T-helper 2 cell (primary cell): ENCODE measurements at places on chromosomes 6 and 20.

DNA sequence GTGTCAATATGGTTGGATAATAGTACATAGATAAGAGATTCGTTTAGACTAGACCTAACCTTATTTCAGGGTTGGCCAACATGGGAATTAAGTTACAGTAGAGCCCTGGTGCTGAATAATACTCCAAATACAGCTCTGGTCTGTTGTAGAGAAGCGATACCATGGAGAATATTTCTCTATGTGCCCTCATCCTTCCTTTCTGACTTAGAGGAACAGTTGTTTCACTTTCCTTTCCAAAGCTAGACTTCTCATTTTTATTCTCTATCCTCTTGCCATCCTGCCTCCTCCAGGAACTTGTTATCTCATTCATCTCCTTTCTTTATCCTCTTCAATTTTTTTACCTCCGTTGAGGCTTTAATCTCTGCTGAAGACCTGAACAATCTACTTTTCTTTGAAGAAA, 68.9 kb downstream of the EDN1 start:
- no peak for DNase-seq

- no peak for DNase-seq
These were observed 11.5 kb upstream of the KATNA1 start for GRCh38 chr6:149660028-149660427.

- DNase-seq: no peak
These were observed 198.9 kb downstream of the TBC1D32 start for GRCh38 chr6:121135425-121135824.

- DNase-seq: no peak
These were observed 536.0 kb downstream of the BCKDHB start for GRCh38 chr6:80642452-80642851.

DNA sequence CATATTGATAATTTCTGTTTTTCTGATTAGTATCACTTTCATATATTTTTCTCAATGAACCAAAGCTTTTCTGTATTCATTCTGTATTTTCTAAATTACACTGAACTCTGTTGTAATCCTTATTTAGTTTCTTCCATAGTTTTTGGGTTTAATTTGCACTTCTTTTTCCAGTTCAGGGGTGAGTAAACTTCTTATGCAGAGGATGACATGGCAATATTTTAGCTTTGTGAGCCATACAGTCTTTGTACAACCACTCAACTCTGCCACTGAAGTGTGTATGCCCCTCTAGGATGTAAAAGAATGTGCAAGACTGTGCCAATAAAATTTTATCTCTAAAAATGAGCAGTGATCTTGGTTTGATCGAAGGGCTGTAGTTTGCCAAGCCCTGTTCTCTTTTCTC, 239.0 kb upstream of the CITED2 start:
- no peak for DNase-seq

- DNase-seq: no peak
These were observed 117.3 kb downstream of the TMEM170B start for GRCh38 chr6:11654876-11655275.

DNA sequence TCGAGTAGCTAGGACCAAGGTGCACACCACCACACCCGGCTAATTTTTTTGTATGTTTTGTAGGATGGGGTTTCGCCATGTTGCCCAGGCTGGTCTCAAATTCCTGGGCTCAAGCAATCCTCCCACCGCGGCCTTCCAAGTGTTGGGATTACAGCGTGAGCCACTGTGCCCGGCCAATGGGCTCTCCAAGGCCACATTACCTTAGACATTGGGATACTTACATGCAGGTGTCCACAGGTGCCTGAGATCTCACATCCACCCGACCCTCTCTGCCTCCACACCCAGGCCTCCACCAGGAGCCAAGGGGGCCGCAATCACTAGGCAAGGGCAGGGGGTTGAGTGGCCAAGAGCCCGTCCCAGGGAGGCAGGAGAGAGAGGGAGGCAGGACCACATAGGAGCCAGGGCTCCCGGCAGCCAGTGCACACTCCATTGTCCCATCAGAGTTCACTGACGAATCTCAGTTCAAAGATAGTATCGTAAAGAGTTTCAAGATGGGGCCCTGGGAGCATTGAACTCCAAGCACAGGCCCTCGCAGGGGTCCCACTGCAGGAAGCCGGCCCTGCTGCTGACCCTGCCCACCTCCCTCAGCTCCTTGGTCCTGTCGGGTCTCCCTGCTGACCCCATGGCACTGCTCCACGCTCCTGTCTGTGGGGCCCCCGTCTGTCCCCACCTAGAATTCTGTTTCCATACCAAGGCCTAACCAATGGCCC, 55.3 kb downstream of the SSR1 start:
- no peak for DNase-seq

DNA sequence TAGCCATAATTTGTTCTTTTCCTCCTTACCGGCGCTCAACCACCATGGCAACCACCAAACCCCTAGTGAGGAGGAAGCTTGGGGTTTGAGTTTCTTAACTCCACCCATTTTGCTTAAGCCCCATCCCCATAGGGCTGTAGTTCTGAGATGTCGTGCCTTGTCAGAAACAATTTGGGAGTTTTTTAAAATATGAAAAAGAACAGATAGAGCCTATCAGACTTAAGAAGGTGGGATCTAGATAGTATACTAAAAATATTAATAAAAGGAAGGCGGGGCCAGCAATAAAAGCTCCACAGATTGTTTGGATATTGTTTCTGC, 5.6 kb downstream of the BRD2 start:
- DNase-seq: no peak

DNA sequence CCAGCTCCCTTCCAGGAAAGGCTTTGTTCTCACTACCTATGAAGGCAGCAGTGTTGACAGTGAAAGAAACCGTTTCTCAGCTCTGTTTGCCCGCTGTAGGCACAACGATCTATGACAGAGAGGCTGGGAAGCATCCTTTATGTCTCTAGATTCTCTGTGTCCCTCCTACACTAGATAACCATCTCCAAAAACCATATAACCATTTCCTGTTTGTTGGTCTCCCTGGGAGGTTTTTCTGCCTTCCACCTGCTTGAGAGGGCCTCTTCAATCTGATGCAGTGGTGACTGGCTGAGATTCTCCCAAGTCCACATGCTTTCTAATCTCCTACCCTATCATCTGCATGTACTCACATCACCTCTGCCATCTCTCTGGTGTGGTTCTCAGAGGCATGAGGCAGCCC, 32.0 kb upstream of the TMEM217 start:
- peak; percentile 31 for DNase-seq
